Testis (tissue), 5 donors: ENCODE measurements at places on chromosomes 1 and 21.

- no peak for DNase-seq
Measured at GRCh38 chr1:33792651-33793050, 71.2 kb upstream of the HMGB4 start.

DNA sequence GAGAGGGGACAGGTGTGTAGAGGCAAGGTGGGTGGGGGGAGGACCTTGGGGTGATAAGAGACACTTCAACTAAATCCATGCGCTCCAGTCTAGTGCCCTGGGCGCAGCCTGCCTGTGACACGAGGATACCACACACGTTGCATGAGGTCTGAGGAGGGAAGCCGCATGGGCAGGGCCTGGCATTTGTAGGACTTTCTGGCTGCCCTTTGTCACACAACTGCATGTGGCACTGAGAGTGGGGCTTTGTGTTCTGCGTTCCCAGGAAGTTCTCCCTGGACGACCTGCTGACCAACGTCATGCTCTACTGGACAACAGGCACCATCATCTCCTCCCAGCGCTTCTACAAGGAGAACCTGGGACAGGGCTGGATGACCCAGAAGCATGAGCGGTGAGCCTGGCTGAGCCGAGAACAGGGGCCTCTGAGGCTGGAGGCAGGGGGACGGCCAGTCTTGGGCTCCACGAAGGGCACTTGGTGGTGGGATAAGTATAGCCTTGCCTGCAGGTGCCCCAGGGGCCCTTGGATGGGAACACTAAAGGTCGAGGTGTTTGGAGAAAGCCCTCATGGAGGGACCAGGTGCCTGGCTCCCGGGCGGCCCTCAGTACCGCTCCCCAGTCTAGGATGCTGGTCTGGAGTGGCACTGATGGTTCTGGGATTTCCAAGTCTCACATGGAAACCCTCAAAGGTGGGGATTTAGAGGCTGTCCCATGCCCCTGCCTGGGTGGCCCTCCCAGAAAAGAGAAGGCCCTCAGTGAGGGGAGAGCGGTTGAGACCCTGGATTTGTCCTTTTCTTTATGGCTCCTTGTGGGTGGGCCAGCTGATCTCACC is 34.5 kb downstream of the EPHX1 start:
- DNase-seq, result no peak

GRCh38 chr21:35119501-35120047 is 70.5 kb upstream of the RUNX1 start:
- DNase-seq, result no peak

GRCh38 chr1:52825868-52826267 is 16.7 kb upstream of the ZYG11A start:
- no peak for DNase-seq

- no peak for DNase-seq
Measured at GRCh38 chr1:23628951-23629387, 62.6 kb upstream of the RPL11 start.

GRCh38 chr1:89863165-89863830 is 42.5 kb downstream of the LRRC8D start:
- DNase-seq, result no peak

- DNase-seq, result peak; percentile 90
Measured at GRCh38 chr1:229227298-229227919, 43.5 kb upstream of the RAB4A start.

- DNase-seq, result no peak
Measured at GRCh38 chr1:61404597-61405376, 320.2 kb downstream of the TM2D1 start.

- no peak for DNase-seq
Measured at GRCh38 chr1:64161357-64161941, 42.0 kb upstream of the UBE2U start.

GRCh38 chr1:212070720-212071302 is 35.3 kb downstream of the DTL start:
- DNase-seq, result no peak

- DNase-seq, result peak; percentile 52
Measured at GRCh38 chr1:21586846-21587601, 77.8 kb downstream of the ALPL start.
